ENCODE measurements at places on chromosomes 5 and 9.
A peak's percentile ranks its signal among the peaks of the same experiment; 100 is the strongest.

DNA sequence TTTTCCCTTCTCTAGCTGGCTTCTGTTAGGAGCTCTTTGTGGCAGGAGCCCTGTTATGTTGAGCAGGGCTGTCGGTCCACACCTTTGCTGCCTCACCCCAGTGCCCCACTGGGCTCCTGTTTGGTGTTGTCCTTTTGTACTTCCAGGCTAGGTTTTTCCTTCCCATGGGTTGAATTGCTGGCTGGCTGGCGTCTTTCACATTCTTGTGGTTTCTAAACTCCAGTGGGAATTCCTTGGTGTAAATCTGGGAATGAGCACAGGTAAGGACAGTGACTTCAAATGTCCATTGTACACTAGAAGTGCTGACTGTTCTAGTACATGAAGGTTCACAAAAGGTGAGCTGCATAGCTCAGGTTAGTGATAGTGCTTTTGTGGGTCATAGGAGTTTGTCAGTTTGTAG is 30.4 kb downstream of the RASGRF2 start:
- no peak for DNase-seq

GRCh38 chr9:68808338-68808890 is 103.4 kb downstream of the PIP5K1B start:
- no peak for DNase-seq

GRCh38 chr9:36765468-36766341 is 193.0 kb downstream of the MELK start:
- DNase-seq = peak; percentile 66

DNA sequence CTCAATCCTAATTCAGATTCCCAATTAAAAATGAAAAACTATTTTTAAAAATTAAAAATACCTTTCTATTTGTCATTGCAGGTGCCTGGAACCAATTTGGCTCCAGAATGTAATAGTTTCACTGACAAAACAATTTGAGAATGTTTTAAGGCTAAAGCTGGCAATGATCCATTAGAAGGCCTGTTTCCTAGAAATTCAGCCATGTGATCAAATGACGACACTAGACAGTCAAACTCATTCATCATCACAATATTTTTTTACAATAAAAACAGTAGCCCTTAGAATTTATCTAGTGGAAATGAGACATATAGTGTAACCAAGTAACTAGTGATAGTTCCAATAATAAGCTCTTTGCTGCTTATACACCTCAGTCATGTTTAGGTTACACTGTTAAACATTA is 75.4 kb upstream of the MAP3K1 start:
- no peak for DNase-seq

- DNase-seq = no peak
Measured at GRCh38 chr5:179953987-179954386, 46.3 kb upstream of the TBC1D9B start.

GRCh38 chr5:72133212-72133990 is 26.1 kb downstream of the MAP1B start:
- DNase-seq = no peak
